ENCODE measurements at places on chromosomes 4 and X.

DNA sequence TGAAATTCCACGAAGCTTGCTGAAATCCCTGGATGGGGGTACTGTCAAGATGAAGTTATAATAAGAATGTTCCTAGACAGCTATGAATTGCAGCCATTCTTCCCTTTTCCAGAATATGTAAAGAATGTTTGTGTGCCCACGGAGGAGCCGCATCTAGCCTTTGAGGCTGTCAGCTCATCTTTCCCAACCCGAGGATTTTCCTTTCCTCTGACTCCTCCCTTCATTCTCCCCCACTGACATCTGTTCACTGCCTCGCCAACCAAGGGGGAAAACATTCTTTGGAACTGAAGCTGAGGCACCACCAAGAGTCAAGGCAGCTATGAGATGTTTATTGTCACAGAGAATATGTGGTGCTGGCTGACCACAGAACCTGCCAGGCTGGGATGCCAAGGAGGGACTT, 8.8 kb downstream of the NHSL2 start:
- DNase-seq, result no peak

DNA sequence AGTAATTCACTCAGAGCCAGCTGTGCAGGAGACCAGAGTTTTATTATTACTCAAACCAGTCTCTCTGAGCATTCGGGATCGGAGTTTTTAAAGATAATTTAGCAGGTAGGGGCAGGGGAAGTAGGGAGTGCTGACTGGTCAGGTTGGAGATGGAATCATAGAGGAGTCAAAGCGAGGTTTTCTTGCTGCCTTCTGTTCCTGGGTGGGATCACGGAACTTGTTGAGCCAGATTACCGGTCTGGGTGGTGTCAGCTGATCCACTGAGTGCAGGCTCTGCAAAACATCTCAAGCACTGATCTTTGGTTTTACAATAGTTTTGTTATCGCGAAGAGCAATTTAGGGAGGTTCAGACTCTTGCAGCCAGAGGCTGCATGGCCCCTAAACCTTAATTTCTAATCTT, 63.6 kb downstream of the TRIM2 start:
- DNase-seq, result no peak

DNA sequence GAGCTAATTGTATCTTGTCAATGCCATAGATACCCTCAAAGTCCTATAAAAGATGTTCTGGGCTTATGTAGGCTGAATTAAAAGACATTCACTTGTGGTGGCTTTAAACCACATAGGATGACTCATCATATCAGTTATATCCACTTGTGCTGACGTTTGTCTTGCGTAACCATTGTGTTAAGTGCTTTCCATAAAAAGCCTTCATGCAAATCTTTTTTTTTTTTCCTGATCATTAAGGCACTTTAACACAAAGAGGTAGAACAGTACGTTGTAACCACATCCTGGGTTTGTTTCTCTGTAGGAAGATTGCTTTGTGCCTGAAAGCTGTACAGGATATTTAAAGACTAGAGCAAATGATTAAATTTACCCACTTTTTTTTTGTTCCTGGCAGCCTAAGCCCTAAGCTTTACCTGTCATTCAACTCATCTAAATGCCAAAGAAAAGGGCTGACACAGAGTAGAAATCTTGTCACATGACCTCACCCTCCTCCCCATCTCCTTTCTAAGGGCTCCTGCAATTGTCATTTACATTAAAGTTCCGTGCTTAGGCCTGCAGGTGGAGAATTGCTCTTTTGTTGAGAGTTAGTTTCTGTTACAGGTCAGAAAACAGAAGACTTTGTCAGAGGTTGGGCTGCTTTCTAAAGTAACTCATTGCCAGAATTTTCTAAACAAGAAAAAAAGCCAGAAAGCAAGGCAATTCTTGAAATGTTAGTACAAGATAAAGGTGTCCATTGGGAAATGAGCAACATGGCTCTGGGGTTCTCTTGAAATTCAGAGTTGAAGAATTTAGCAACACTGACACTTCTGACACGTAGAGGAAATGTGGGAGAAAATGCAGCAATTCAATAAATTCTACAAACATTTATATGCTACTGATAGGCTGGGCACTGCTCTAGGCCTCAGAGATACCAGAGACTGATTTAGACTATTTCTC, 555.6 kb downstream of the PPARGC1A start:
- no peak for DNase-seq

- DNase-seq, result no peak
Measured at GRCh38 chr4:175308236-175308635, 390.1 kb downstream of the ADAM29 start.

DNA sequence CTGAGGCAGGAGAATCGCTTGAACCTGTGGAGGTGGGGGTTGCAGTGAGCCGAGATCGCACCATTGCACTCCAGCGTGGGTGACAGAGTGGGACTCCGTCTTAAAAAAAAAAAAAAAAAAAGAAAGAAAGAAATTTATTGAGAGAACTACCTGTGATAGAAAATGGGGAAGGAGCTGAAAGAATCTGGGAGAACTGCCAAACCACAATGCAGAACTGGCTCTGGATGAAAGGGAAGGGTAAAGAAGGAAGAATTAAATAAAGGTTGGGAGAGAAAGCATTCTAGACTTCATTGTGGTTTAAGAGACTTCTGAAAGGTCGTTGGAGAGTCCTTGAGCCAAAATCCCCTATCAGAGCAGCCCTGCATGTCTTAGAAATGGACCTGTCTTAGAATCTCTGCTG, 567.9 kb upstream of the HTR2C start:
- DNase-seq, result no peak

DNA sequence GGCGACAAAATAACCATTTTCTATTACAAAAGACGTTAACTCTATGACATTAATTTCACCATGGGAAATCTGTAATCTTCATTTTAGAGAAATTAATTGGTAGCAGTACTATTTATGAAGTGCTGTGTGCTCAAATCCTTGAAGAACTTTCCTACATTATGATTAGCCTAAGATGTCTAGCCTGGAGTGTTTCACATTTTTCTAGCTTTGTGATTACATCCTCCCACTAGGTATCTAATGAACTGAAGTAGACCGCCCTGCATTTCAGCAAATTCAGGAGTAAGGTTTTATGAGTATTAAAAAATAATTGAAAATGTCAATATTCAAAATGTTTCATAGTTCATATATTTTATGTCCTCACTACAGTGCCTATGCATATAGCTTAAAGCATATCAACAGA, 713.1 kb downstream of the CCSER1 start:
- no peak for DNase-seq

GRCh38 chr4:169658975-169659715, 38.8 kb downstream of the CLCN3 start:
- DNase-seq, result no peak

- DNase-seq, result no peak
Measured at GRCh38 chrX:84155938-84156337, 32.1 kb downstream of the RPS6KA6 start.

DNA sequence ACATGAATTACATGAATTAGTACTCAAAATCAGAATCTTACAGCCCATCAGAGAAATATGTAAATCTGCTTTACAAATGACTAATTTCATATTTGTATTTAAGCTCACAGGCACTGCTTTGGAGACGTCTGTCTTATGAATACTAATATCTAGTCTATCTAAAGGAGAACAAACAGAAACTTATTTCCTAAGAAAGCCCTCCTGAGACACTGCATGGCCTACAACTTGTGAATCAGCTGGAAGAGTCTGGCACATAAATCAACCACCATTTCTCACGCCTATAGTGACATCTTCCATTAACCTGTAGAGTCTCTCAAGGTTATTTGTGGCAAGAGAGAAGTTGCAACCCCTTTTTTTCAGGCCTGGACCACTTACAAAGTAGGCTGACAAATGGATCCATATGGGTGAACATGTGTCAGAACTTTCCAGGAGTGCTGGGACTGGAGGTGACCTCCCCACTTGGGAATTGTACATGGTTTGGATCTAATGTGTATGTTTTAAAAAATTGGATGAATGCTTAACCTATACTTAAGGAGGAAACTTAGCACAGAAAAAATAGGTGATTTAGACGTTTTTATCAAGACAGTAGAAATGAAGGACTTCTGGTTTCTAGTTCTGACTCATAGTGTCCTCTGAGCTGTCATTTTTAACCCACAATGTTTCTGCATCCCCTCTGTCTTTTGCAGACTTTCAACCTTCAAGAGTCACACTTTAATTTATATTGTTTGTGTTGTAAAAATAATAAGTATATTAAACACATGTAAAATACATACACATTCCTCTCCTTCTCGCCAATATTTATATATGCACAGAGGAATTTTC, 83.2 kb upstream of the ARHGAP24 start:
- no peak for DNase-seq

DNA sequence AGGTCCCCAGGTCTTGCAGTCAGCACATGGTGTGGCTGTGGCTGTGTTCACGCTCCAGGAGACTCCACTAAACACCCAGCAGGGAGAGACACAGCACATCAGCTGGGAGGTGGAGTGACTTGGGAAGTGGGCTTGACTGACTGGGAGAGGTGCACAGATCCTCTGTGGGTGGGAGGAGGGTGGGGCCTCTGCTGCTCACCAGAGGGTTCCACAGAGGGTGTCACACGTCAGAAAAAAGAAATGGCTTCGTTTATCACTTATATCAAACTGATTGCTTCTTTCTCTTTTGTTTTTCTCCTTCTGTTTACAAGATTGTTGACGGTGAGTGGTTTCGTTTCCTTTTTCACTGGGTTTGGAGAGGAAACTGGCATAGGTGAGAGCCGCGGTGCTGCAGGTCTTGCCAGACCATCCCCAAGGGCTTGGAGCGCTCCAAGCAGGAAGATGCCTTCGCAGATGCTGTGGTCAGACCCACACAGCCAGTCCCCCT, 24.8 kb upstream of the FAM193A start:
- DNase-seq, result no peak

GRCh38 chrX:40188573-40189417, 91.0 kb upstream of the BCOR start:
- no peak for DNase-seq

DNA sequence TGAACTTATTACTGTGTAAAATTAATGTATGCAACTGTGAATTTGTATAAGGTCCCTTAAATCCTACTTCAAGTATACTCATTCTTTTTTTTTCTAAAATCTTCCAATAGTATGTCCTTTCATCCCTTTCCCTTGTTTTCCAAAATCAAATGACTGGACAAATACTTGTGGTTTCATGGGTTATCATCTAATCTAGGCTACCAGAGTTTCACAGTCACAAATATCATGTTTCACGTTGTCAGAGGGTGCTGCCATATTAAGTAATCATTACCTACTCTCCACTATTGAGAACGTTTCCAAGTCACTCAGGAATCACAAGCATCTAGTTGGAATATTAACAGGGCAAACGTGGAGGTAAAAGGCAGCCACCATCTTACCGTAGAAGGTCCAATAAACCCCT, 1235.0 kb upstream of the TENM3 start:
- no peak for DNase-seq

DNA sequence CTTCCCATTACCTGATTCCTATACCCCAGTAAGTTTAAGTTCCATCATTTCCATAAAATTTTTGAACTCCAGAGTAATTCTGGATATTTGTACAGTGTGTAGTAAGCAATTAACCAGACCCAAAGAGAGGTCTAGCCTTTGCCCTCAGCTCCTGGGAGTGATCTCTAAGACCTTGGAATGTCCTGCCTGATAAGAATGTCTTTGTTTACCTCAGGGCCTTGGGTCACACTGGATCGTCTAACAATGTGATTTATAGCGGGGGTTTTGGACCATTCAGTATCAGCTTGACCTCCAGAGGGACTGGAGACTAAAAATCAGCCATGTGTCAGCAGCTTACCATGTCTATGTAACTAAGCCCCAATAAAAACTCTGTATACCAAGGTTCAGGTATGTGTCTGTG, 330.9 kb upstream of the PPP1R2C start:
- DNase-seq, result no peak

DNA sequence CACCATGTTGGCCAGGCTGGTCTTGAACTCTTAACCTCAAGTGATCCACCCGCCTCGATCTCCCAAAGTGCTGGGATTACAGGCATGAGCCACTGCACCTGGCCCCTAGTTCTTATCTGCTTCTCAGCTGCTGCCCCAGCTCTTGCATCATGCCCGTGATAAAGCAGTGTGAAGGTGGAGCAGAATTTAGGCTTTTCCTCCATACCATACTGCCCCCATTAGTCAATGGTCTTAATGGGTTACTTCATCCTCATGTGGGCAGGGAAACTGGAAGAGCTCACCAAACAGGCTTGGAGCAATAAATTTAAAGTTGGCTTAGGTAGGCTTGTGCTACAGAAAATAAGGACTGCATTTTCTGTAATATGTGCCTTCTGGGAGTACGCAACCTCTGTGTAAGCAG, 636.9 kb upstream of the BOD1L1 start:
- DNase-seq, result no peak

DNA sequence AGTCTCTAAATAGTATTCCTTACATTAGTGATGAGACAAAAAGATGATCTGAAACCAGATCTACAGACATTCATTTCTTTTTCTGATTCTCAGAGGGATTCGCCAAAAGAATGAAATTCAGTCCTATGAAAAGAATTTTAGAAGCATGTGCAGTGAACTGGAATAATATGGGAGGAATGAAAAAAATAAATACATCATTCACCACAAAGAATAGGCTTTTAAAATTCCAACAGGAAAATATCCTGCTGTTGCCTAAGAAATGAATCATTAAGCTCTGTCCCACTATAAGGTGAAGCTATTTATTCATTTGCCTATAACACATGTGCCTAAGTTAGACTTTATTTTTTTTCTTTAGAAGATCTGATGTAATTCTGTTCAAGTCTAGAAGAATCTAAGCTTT, 165.9 kb downstream of the IL15 start:
- no peak for DNase-seq

DNA sequence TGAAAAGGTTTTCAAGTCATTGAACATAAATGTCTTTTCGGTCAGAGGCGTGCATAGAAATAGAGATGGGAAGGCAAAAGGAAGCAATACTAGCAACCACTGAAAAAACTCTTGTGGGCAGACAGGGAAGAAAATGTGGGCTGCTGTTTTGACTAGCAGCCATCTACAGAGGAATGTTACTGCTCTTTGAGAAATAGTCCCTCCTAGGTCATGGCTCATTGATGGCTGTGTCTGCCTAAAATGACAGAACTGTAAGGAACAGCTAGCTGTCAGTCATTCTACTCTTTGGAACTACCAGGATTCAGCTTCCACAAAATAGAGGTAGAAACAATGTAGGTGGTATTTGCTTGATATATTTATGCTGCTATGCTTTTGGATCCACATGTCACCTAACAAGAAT, 26.9 kb upstream of the TMPRSS11B start:
- DNase-seq, result no peak

DNA sequence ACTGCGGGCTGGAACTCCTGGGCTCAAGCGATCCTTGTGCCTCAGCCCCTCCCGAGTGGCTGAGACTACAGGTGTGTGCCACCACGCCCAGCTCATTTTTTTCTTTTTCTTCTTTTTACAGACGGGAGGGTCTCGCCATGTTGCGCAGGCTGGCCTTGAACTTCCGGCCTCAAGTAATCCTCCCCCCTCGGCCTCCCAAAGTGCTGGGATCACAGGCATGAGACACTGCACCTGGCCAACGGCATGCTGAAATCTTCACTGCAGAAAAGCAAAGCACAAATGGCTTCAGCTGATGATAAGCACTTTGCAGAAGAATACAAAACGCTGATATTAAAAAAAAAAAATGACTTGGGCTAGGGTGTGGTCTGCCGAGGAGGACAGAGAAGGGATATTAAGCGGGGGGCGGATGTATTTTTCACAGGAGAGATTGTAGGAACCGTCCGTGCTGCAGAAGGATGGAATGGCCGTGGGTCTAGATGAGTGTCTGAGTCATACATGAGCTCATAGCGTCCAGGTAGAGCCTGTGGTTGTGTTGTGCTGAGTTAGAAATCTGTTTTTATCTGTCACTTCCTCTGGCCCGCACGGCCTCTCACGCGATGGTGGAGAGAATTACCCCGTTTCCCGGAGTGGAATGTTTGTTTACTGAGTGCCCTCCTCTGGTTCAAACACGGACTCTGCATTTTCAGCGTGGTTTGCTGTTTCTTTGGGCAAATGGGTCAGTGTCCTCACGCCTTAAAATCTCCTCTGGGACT, 8.5 kb upstream of the AKAP17A start:
- DNase-seq, result no peak

All from left hindlimb (tissue), 1 donor.